ENCODE measurements at places on chromosomes 4 and X.

- no peak for DNase-seq
Observed at GRCh38 chr4:104449537-104449936, 45.2 kb downstream of the CXXC4 start.

DNA sequence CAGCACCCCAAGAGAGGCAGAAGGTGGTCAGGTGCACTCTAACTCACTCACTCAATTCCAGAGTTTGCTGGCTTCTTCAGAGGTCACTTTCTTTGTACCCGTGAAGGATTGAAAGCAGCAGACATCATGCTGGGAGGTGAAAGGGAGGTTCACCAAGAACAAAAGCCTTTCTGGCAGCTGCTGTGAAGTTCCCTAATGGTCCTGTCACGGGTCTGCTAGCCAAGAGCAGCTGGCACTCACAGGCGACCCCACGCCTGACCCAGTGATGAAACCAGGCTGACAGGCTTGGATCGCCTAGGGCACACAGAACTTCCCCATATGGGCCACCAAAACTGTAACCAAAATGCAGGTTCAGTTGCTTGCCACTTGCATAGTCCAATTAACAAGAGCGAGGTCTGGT, 11.8 kb downstream of the NUDT11 start:
- no peak for DNase-seq

GRCh38 chrX:154541896-154542722, 4.5 kb downstream of the G6PD start:
- DNase-seq: no peak

DNA sequence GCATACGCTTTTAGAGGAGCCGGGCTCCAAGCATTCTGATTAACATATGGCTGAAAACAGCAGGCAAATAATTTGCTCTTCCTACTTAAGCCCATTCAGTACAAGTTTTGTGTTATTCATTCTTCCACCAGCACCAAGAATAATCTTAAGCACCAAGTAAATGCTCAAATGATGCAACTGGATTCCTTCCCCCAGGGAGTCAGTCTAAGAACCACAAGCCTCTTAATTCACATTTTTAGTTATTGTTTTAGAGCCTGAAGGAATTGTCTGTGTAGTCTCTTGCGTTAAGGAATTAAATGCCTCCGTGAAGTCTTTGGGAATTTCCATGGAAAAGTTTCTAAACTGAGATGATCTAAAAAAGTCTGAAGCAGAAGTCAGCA, 61.5 kb upstream of the MAGEB2 start:
- DNase-seq: no peak

DNA sequence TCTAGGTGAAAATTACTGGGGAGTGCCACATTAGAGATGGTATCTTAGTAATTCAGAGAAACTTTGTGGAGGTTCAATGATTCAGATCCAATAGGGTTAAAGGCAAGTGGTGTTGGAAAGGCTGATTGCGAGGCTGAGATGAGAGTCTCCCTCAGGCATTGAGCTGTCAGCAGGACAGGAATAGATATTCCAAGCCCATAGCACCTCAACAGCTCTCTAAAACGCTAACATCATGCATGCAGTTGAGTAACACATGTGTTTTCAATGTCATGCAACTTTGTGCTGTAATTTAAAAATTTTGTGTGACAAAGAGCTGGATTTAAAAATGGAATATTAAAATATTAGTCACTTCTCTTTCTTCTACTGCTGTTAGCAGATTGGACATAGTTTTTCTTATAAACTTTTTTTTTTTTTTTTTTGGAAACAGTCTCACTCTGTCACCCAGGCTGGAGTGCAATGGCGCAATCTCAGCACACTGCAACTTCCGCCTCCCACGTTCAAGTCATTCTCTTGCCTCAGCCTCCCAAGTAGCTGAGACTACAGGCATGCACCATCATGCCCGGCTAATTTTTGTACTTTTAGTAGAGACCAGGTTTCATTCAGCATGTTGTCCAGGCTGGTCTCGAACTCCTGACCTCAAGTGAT, 173.5 kb upstream of the C1QTNF7 start:
- no peak for DNase-seq

DNA sequence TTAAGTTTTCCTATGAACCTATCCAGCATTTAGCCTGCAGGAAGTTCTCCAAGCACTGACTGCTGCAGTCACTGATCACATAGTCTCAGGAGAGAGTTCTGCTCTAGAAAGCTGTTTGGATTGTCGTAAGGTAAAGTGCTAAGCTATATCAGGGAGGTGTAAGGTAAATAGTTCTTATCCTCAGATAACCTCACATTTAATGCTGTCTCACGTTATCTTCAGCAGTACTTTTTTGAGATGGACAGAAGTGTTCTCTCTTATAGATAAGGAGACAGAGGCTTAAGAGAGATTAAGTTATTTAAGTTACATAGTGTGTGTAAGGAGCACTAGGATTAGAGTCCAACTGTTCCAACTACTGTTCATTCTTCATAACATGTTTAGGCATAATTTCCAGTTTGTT, 77.9 kb downstream of the STIM2 start:
- no peak for DNase-seq

- DNase-seq: no peak
Observed at GRCh38 chrX:125681058-125681457, 361.4 kb downstream of the TEX13C start.

GRCh38 chr4:84917869-84918600, 48.5 kb downstream of the WDFY3 start:
- no peak for DNase-seq

GRCh38 chrX:15530318-15530717, 29.7 kb downstream of the BMX start:
- no peak for DNase-seq

DNA sequence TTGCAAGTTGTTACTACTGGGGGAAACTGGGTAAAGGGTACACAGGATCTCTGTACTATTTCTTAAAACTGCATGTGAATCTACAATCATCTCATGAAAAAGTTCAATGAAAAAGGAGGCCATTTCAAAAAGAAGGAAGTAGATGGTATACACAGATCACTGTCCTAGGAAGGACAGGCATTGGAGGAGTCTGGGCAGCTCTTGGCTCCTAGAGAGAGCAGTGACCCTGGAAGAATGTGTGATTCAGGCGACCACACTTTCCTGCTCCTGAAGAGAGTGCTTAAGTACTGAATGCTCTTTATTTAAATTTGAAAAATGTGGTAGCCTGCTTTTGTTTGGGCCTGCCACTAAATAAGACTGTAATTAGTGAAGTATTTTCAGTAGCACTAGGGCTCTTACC, 318.1 kb upstream of the CASK start:
- no peak for DNase-seq

DNA sequence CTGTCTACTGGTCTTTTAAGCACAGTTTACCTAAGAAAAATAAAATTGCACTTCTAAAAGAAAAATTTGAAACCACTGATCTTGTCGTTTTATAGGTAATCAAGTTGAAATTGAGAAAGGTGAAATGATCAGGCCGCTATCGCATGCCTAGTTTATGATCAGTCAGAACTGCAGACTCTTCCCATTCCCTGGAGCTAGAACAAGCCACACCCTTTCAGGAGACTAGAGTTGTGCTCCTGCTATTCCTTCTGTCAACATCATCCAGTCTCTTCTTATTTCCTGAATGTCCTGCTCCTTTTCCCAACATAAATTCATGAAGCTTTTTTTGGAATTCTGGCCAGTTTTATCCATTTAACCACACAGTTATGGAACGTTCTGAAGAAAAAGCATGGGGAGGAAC, 135.1 kb downstream of the SLC7A11 start:
- DNase-seq: no peak

DNA sequence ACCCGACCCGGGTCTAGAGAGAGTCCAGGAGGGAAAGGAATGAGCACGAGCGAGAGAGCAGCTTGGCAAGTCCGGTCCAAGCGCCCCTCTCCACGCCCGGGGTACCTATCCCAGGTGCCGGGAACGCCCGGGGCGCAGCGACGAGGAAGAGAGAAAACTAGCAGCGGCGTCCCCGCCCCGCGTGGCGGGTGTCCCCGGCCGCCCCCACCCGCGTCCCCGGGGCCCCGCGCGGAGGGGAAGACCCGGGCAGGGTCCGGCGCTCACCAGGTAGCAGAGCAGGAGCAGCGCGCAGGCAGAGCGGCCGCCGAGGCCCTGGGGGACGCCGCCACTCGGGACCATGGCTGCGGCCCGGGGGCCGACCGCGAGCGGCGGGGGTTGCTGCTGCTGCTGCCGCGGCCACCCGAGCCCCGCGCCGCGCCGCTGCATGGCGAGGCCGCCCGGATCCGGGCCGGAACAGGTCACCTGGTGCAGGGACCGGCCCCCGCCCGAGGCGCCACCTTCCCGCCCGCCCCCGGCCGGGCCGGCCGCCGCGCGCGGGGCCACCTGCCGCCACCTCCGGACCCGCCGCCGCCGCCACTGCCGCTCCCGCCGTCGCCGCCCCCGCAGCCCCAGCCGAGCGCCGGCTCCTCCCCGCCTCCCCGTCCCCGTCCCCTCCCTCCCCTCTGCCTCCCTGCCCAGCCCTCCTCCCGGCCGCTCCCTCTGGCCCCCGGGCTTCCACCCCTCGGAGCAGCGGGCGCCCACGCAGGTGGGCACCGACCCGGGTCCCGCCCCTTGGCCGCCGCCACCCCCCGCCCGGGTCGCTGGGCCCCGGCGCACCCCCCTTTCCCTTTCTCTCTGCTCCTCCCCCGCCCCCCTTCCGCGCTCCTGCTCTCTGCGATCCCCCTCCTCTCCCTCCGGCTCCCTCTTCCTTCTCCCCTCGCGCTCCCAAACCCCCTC, at the start of gene SEL1L3:
TSS of gene SEL1L3 (minus strand) at position 578 of the 936 bp plus-strand sequence. CDS start at position 426, 152 bp downstream.
- peak; percentile 25 for DNase-seq

- DNase-seq: no peak
Observed at GRCh38 chr4:57158762-57159161, 48.6 kb upstream of the IGFBP7 start.

DNA sequence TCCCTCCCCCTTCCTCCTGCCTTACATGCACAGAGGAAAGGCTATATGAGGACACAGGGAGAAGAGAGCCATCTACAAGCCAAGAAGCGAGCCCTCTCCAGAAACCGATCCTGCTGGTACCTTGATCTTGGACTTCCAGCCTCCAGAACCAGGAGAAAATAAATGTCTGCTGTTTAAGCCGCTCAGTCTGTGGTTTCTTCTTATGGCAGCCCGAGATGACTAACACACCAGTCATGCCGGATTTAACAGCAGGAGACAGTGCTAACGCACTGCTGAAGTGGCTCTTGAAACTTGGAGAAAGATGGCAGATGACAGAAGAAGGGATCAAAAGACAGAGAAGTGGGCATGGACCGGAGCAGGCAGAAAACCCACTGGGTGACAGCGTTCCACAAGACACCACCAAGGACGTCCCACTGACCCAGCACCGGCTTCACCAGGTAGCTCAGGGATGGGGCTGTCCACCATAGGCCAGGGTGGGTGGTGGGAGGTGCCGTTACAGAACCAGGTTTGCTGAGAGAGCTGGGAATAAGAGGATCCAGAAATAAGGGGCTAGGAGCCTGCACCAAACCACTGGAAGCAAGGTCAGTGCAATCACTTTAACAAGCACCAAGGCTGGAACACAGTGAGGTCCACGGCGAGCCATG, 6.2 kb upstream of the MAN2B2 start:
- no peak for DNase-seq

DNA sequence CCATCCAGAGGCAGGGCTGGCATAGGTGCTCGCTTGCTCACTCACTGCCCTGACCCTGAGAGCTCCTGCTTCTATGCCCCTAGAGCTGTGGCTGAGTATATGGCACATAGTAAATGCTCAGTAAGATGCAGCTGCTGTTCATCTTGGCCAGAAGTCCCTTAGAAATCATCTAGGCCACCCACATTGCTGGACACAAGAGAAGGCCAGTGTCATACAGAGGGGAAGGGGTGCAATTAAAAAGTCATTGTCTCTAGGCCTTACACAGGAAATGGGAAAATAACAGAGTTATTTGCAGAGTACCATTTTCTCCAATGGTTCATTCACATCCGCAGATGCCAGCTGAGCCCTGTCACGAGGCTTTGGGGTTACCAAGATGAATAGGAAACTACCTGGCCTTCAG, 88.8 kb downstream of the MAMLD1 start:
- no peak for DNase-seq

- DNase-seq: no peak
Observed at GRCh38 chr4:150078041-150078578, at the start of gene DCLK2. DCLK2 (plus strand) TSS chr4:150078445; CDS start chr4:150079028, 583 bp downstream.

DNA sequence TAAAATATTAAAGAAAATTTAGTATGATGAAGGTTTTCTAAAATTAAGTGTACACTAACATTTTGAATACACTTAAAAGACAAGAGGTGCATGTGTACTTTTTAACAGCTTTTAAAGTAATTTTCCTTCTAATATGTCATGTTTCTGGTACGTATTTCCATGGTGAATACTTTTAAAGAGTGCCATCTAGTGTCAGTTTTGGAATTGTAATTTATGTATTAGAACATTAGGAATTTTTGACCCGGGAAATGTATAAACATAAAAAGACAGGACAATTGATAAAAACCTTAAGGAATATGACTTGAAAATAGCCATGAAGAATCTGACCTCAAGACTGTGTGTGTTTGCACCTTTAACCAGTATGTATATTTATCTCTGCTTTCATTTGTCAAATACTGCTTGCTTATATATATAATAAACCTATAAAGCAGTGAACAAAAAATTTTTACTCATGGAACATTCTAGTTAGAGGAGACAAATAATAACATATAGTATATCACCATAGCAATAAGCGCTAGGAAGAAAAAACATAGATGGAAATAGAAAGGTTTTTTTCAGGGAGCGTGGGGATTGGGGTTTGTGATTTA, 7.2 kb downstream of the GSTCD start:
- no peak for DNase-seq

DNA sequence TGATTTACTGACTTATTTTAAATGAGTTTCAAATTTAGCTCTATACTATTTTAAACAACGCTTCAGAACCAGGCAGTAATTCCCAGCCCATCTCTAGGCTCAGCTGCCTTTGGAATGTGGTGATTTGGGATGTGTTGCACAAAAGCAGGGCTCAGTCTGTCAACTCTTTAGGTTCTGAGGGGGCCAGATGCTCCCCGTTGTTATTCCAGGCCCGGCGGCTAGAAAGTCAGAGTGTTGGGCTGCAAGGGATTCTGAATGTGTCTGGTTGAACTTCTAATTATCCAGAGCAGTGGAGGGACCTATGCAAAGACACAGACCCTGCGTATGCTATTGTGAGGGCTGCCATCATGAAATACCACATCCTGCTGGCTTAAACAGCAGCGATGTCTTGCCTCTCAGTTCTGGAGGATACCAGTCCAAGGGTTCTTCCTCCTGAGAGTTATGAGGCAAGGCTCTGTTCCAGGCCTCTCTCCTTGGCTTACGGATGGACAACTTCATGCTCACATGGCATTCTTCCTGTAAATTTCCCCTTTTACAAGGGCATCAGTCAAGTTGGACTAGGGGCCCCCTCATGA, 123.2 kb upstream of the TRIM2 start:
- no peak for DNase-seq

DNA sequence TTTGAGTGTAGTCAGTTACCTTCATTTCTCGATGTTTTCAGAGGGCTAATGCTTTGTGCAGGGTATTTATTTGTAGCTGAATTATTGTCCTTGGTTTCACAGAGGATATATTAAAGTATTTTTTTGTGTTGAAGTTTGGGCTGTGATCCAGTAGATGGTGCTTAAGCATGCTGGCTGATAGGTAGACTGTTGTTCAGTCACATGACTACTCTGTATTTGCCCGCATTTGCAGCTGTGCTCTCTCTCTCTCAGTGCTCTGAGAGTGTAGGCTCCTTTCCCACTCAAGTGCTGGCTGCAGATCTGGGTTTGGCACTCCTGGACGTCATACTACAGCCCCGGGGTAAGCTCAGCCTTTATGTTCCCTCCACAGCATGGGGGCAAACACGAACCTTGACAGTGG, 21.7 kb downstream of the RAB40AL start:
- no peak for DNase-seq

All from stimulated activated CD4-positive, alpha-beta T cell treated with anti-CD3 and anti-CD28 coated beads, Interleukin-12 subunit alpha, Interleukin-12 subunit beta, amount 100 ng/mL, for 48 hours (primary cell).